AG09309 (cell line): ENCODE measurements at places on chromosomes 2 and 18.

DNA sequence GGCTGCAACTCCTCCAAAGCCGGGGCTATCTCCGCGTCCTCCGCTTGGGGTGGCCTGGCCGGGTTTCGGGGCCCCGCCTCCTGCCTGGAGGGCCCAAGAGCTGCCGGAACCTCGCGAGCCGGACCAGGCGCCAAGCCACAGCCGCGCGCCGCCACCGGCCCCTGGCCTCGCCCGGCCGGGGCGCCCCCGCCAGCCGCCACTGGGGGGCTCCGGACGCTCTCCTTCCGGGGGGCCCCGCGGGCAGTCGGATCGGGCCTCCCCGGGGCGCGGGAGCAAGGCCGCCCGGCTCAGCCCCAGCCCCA is 17.4 kb upstream of the HAAO start:
- peak; percentile 25 for DNase-seq

GRCh38 chr18:39675368-39675767 is 2109.8 kb upstream of the CELF4 start:
- DNase-seq: peak; percentile 29

DNA sequence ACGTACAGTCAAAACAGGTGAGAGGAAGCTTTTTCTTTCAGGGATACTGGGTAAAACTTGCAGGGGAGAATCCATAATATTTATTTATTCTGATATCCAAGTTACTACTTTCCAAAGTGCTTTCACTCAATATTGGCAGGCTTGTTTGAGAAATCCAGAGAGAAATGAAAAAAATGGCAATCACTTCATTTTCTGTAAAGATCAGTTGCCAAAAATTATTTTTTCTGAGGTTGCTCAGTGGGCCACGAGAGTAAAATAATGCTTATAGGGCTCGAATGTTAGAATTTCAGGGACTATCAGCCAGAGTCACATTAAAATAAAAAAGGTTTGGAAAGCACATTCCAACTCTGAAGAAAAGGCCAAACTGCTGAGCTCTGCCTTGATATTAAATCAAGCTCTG is 324.6 kb upstream of the RND3 start:
- no peak for DNase-seq

GRCh38 chr2:163593982-163594381 is 141.8 kb downstream of the FIGN start:
- no peak for DNase-seq

DNA sequence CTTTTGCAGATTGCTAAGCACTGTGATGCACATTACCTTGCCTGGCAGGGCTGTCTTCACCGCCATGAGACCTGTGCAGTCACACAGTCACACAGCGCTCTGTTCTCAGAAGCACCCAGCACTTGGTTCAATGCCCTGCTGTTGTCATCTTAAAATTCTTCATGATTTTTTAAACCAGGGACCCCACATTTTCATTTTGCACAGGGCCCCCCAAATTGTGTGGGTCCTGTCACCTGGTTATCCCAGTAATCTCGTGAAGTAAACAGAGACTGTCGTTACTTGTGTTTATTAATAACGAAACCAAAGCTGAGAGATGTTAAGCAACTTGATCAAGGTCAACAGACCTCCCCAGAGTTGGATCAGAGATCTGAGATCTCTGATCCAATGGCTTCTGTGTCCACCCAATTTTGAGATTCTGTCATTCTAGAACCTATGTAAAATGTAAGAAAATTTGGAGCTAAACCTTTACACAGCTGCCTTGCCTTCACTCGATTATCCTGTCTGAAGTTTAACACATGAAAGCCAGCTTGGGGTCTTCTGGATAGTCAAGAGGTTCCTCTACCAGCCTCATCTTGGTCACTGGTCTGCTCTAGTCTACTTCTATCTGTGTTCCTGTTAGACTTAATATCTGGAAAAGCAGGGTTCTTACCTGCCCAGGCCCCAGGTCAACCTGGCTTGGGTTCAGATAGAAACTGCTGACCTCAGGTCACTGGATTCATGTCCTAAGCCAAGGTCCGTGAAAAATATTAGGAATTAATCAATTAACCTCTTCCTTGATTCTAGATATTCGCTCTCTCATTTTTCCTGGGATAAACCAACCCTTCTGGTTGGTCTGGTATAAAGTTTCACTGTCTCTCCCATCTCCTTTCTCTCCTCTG is 13.7 kb upstream of the TTC39C start:
- DNase-seq: no peak

- no peak for DNase-seq
Observed at GRCh38 chr18:49632588-49632987, 70.7 kb downstream of the LIPG start.

GRCh38 chr18:54205959-54206358 is 18.5 kb downstream of the MBD2 start:
- DNase-seq: no peak

- no peak for DNase-seq
Observed at GRCh38 chr2:182228073-182228473, 198.8 kb downstream of the PDE1A start.

DNA sequence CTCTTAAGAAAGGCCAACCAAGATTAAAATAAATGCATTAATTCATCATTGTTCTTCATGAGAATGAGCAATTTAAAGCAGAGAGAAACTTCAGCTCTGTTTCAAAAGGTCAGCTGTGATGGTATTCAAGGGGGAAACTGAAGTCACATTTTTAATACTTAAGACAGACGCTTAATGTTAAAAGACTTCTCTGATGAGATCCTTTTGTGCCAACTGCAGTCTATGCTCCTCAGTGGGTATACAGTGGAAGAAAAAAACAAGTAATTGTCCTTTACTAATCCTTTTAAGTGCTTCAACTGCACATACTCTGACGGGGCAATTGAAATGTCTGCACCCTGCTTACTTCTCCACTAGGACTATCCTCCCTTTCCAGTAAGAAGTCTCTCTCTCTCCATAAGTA is 309.7 kb downstream of the GULP1 start:
- no peak for DNase-seq

DNA sequence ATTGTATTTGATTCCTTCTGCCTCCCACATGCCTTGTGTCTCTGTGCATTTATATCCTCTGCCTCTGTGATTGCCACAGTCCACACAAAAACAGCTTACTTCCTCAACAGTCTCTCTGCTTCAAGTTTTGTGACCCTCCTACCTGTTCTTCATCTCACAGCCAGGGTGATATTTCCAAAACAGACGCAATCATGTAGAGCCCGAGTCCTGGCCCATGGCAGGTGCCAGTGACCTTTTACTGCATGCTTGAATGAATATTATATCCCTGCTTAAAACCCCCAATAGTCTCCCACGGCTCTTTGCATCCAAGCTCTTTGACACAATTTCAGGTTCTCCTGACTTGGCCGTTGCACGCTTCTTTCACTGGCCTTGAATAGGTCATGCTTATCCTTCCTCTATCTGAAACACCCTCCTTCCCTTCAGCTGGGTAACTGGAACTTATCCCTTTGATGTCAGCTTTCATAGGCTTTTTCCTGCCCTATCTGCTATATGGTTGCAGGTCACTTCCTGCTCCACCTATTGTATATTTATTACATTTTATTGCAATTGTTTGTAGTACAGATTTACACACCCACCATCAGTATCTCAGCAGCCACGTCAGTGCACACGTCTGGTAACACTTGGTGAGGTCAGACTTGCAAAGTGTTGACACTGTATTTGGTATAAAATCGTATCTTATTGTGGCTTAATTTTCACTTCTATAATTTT is 29.7 kb upstream of the IL1B start:
- DNase-seq: no peak

DNA sequence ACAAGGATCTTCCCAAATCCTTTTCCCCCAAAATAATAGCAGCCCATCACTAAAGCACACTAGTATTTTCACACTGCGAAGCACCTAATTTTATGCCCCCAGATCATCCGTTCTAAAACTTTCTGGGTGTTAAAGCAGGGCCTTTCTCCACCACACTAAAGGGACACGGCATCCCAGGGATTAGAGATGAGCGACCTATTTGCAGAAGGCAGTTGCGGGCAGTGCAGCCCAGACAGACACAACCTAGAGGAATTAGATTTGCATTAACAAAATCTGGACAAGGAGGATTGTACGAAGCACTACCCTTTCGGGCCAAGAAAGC is 402 bp downstream of the OSGEPL1 start:
- DNase-seq: no peak

DNA sequence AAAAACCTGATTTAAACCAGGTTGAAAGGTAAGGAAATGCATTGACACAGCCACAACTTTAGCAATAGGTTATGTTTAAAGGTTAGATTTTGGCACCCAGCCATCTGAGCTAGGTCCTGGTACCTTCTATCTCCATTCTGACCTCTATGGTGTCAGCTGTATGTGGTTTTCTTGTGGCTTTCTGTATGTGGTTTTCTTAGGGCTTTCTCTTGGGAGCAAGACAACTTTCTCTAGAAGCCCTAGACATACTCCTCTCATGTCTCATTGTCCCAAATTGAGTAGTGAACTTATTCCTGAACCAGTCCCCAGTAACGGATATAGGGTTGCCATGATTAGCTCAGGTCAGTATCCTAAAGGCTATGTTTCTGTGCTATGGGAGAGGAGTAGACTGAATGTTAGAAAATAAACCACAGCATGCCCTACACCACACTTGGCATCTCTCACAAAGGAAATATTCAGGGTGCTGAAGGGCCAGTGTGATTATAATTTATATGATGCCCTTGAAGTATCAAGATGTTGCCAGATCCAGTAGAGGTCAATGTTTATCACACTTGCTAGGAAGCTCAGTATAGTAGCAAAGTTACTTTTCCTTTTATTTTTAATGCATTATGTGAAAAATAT is 176.1 kb downstream of the CAPN13 start:
- no peak for DNase-seq

DNA sequence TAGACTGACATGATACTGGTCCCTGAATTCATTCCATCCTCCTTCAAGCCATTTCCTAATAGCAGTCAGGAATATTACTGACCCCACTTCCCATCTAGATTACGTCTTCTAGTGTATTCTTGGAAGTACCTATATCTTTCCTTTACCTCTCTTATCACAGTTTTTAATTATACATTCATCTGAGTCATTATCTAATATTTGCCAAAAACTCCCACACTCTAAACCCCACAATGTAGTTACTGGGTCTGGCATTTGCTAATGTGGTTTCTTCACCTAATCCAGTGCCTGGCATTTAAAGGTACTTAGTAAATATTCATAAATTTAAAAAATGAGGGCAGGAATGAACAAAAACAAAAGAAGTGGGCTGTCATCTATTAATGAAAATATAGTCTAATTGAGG is 441.8 kb upstream of the SETBP1 start:
- no peak for DNase-seq

DNA sequence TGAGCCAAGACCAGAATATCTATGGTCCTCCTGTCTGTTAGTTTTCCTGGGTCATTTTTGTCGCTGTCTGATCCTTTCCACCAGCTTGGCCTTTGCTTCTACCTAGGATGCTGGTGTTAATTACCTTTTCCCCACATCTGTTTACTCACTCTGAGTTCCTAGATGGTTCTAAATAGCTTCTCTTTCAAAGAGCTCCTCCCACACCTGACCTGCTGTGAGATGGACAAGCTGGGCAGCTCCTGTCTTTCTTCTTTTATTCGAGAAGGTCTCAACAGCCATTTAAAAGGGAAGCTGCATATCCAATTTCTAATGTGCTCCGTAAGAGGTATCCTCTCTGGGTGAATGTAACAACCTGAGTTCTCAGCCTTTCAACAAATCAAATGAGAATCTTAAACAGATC is 156.2 kb downstream of the HRH4 start:
- DNase-seq: no peak

DNA sequence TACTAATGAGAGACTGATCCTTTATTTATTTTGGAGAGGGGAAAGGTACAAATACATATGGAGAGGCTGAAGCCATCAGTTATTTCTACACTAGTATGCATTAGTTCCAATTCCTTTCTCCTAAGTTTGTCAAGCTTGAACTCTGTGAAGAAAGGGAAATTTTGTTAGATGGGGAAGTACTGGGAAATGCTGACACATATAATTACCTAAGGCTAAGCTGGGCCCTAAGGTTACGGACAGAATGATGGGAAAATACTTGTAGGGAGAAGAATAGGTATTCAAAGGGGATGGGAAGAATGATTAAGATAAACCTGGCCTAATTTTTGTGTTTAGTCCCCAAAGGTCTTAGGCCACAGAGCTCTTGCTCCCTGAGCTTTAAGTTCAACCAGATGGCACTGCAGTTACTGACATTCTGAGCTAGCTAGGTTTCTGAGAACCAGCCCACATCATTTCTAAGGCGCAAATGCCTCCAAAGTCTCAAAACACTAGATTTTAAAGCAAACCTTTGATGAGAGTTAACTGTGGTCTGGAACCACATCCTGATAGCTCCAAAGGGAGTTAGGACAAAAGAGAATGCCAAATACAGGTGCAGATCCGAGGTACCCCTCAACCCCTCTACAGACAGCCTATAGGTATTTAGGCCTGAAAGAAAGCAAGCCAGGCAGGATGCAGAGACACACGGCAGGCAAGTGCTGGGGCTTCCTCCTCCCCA is 2.7 kb downstream of the TMEM163 start:
- DNase-seq: no peak

DNA sequence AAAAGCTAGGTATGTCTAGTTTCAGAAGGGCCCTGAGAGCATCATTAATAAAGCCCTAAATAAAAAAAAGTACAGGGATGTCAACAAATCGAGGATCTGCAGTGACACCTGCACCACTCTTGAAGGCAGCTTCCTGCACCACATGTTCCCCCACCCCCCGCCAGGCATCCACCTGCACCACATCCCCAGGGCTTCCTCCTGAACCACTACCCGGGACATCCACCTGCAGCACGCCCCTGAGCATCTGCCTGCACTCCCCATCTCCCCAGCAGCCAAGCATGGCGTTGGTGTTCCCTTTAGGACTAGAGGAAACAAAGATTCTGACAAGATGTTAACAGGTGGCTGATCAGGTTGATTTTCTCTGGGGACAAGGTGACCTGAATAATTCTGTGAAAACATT is 55.2 kb downstream of the DLGAP1 start:
- DNase-seq: no peak

DNA sequence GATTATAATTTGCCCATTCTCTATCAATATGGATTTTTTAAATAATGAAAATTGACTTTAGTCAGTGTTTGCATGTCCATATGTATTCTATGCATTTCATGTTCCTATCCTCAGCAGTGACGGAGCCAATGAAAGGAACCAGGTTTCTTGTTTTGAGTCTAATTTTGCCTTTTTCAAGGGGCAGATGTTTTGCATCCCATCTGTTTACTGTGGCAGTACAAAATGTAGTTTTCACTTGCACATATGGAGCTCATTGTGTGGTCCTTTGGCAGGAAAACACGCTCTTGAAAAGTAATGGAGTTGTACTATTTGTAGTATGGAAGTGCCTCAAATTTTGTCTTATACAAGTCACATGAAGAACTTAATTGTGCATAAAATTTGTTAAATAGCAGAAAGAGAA is 127.8 kb downstream of the AGPS start:
- DNase-seq: no peak
